Esophagus mucosa (tissue), 1 donor: ENCODE measurements at places on chromosomes 3 and 15.

- no peak for ATAC-seq
Measured at GRCh38 chr3:13570391-13571194, 21.7 kb downstream of the FBLN2 start.

DNA sequence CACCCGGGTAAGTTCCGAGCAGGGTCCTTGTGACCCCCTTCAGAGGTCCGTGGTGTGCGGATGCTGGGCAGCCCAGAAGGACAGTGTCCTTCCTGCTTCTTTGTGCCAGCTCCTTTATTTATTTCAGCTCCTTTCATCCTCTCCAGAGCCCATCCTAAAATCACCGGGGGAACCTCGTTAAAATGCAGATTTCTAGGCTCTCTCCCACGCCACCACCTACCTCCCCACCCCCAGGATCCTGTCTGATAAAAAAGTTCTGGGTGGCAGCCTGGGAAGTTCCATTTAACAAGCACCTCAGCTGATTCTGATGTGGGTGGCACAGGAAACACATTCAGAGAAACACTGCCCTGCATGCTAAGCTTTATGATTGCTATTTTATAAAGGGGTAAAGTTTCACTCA, 12.5 kb upstream of the IGF1R start:
- no peak for ATAC-seq

GRCh38 chr3:153221748-153222162, 59.7 kb downstream of the RAP2B start:
- peak; percentile 99 for ATAC-seq

DNA sequence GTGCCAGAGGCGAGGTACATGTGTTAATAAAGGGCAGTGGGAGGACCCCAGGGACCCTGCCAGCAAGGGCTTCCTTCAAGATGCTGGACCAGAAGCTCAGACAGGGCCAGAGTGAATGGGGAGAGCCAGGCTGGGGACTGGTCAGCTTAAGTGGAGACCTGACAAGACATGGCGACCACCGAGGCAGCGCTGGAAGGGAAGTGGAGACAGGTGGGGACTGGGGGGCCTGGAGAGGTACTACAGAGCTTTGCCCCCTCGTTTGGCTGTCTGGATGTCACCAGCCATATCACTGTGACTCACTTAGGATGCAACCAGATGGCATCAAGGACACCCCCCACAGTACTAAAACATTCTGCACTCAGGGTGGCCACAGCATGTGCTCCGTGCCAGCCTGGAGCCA, 97.9 kb downstream of the ADCY5 start:
- ATAC-seq, result no peak

GRCh38 chr15:56582785-56583184, 117.8 kb upstream of the MNS1 start:
- no peak for ATAC-seq

GRCh38 chr3:94234177-94234788, 171.4 kb downstream of the NSUN3 start:
- ATAC-seq, result peak; percentile 38

DNA sequence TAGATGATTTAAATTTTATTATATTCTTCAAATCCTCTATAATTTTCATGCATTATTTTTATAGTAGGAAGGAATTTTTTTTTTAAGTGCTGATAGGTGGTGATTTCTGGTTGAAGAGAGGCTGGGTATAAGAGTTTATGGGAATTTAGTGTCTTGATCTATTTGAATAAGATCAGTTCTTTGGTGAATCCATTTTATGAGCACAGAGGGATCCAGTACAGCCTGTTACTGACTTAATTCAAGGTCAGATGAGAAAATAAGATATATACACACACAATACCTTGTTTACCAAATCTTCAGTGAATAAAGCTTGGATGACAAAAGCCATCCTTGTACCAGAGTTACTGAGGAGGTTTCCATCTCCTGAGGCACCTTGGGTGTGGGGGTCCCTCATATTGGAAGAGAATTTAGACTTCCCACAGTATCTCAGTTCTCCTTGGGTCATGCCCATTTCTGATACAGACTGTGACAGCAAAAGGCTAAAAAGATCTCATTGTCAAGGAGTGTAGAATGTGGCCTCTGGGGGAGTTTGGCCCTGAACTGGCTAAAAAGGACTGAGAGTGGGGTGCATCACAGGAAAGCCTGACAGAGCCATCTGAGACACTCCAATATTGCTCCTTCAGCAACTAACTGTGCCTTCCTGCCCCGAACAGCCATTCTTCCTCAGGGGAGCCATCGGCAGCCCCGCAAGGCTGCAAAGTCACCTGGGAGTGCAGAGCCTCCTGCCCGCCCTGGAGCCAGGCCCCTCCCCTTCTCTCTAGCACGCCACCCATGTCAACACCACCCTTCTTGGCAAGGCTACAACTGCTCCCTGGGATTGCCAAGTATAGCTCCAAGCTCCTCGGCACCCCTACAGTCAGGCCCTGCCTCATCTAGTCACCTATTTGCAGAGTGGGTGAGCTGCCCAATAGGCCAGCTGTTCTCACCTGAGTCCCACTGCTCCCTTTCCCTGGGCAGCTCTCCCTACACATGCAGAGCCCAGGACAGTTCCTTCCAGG, 43.1 kb upstream of the HACD2 start:
- ATAC-seq, result peak; percentile 60

DNA sequence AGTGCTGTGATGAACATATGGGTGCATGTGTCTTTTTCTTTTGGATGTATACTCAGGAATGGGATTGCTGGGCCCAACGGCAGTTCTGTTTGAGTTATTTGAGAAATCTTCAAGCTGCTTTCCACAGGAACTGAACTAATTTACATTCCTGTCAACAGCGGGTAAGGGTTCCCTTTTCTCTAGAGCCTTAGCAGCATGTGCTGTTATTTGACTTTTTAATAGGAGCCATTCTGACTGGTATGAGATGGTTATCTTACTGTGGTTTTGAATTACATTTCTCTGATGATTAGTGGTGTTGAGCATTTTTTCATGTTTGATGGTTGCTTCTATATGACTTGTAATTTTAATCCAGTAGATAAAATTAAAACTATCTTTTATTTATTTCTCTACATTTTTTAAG, 1168.6 kb upstream of the ALCAM start:
- no peak for ATAC-seq

- ATAC-seq, result peak; percentile 86
Measured at GRCh38 chr3:175585898-175586297, 726.8 kb downstream of the NAALADL2 start.

- no peak for ATAC-seq
Measured at GRCh38 chr15:42784705-42785104, 47.8 kb upstream of the CDAN1 start.

DNA sequence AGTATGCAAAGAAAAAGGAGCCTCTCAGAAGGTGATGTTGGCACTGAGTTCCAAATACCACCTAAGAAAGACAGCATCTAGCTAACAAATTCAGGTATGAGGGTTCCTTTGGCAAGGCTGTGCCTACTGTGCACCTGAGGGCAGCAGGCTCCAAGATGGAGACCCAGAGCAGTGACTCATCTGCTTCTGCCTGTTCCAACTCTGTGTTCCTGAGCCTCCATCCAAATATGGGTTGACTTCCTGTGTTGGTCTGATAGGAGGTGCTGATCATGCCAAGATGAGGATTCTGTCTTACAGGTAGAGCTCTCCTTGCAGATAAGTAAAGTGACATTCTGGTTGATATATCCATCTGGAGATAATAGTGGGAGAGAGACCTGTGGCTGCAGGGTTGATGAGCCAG, 26.0 kb downstream of the SV2B start:
- ATAC-seq, result peak; percentile 39

DNA sequence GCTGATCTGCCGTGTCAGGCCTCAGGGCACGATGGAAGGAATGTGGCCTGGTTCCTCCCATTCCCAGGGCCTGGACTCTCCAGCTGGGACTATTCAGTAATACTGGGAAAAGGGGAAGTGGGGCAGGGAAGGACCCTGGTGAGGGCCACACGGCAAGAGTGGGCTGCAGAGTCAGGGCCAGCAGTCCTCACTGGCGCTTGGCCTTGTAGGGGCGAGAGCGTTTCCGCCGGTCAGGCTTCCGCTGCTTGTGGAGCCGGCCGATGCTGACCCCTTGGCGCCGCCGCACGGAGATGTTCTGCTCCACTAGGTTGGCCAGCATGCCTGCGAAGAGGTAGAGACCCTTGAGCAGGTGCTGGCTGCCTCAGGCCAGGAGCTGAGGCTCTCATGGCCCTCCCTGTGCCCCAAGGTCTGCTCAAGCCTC, 42.8 kb downstream of the SEMA3G start:
- ATAC-seq, result no peak

DNA sequence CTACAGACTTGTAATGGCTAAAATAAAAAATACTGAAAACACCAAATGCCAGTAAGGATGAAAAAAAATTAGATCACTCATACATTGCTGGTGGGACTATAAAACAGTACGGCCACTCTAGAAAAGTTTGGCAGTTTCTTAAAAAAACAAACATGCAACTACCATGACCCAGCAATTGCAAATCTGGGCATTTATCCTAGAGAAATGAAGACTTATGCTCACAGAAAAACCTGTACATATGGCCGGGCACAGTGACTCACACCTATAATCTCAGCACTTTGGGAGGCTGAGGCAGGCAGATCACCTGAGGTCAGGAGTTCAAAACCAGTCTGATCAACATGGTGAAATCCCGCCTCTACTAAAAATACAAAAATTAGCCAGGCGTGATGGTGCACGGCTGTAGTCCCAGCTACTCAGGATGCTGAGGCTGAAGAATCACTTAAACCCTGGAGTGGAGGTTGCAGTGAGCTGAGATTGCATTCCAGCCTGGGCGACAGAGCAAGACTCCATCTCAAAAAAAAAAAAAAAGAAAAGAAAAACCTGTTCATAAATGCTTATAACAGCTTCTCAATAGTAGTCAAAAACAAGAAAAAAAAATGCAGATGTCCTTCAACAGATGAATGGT, 5.6 kb downstream of the TP53BP1 start:
- no peak for ATAC-seq

DNA sequence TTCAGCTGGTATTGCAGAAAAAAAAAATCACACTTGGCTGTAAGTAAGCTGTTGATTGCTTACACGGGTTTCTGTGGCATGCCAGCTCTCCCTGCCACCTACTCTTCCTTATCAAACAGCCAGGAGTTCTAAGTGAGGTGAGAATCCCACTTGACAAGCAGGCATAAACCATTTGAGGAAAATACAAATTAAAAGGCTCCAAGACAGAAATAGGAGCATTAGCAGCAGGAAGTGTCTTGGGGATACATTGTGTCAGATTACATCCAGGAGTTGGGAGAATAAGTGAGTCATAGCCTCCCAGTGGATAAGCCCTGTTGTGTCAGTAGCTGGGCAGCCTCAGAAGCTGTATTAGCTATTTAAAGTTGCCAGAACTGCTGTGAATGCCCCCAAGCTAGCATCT, 256.0 kb downstream of the CNTN4 start:
- ATAC-seq, result no peak

DNA sequence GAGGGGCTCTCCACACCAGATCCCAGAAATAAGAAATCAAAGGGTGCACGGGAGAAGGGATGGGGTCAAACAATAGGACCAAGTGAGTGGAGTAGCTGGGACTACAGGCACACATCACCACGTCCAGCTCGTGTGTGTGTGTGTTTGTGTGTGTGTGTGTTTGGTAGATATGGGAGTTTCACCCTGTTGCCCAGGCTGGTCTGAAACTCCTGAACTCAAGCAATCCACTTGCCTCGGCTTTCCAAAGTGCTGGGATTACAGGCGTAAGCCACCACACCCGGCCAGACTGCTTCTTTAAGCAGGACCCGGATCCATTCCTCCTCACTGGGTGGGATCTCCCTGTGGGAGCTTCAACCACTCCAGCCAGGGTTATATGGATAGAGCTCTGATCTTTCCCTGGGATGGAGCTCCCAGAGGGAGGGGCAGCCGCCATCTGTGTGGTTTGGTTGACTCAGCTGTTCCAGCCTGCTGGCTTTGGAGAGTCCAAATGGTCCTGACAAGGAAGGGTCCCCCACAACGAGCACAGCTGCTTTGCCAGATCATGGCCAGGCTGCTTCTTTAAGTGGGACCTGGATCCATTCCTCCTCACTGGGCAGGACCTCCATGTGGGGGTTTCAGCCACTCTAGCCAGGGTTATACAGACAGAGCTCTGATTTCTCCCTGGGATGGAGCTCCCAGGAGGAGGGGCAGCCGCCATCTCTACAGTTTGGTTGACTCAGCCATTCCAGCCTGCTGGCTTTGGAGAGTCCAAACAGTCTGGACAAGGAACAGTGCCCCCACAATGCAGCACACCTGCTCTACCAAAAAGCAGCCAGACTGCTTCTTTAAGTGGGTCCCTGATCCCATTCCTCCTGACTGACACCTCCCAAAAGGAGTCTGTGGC, 9.1 kb upstream of the AVEN start:
- no peak for ATAC-seq

DNA sequence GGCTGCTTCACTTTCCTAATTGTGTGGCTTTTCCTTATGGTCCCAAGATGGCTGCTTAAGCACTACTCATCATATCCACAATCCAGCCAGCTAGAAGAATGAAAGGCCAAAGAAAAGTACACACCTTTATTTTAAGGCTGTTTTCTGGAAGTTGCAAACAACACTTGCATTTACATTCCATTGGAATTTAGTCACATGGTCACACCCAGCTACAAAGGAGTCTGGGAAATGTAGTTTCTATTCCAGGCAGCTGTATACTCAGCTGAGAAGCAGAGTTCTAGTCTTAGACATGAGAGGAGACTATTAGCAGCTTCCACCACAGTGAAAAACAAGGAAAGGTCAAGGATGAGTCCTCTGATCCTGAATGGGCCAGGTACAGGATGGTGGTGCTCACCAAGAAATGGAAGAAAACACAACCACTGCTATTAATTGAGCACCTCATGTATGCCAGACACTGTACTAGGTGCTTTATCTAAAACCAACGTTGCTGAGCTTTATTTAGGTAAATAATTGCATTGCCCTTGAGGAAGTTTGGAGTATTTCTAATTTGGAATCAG, 28.0 kb upstream of the ATG7 start:
- ATAC-seq, result peak; percentile 64

DNA sequence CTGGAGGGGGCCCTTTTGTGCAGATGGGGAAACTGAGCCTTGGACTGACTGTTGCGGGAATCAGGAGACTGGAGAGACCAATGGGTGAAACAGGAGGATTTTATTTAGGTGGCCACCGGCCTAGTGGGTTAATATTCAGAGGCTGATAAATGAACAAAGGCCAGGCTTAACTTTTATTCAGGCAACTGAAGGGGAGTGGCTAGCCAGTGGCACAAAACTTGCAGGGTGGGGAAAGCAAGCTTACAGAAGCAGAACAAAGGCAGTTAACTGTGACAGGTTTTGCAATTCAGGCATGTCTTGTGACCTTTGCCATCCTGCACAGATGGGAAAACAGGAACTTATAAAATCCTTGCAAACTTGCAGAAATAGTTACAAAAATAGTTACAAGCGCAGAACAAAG, 24.9 kb upstream of the ACAD9 start:
- no peak for ATAC-seq
